Fibroblast of lung (primary cell): ENCODE measurements at places on chromosomes 11 and 22. TPM values are rescaled to one million over a fixed set of nuclear protein-coding genes. Genes with fewer than 3 reads are reported as not detected.

Gene MYOD1
- polyA plus RNA-seq = not detected in 2 replicates

DNA sequence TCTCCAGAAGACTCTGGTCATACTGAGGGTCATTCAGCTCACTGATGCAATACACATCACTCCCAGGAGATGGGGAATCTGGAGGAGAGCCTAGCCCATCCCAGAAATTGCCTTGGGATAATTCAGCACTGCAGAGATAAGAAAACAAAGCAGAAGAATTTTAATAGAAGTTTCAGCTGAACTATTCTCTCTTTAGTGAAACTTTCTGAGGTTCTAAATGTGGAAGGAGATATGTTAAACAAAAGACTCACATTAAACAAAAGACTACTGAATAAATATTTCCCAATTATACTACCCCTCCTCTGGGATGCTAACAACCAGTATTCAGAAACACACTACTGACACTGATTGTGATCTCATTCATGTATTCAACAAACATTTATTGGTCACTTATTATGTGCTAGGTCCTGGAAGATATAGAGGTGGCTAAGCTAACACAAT is 47.8 kb downstream of the C2CD3 start:
- H3K36me3 ChIP-seq = no peaks in the 10 kb centered on the region
- no peak overlapping the region for H3K27ac ChIP-seq
- H3K4me1 ChIP-seq = no peaks in the 10 kb centered on the region
- no peak for DNase-seq

- no peaks in the 10 kb centered on the region for H3K4me1 ChIP-seq
- no peaks in the 10 kb centered on the region for H3K36me3 ChIP-seq
- H3K4me3 ChIP-seq = no peak overlapping the region
- no peaks in the 10 kb centered on the region for H3K27me3 ChIP-seq
These were observed 47.6 kb upstream of the OLFML1 start for GRCh38 chr11:7437696-7438095.

DNA sequence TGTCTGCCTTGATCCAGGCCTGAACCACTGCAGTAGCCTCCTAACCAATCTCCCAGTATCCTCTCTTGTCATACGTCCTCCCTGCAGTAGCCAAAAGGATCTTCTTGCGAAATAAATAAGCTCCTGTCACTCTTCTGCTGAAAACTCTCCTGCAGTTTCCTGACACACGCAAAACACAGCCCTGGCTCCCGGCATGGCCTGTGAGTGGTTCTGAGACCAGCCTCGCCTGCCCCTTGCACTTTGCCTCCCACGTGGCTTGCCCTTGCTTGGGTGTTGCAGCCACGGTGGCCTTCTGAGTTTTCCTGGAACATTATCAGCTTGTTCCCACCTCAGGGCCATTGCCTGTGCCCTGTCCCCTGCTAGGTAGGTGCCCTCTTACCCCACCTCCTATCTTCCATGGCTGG is 7.2 kb downstream of the ZC3H7B start:
- peaks cover 19% of the 10 kb centered on the region for H3K4me1 ChIP-seq
- H3K27me3 ChIP-seq = no peaks in the 10 kb centered on the region
- no peak for DNase-seq
- H3K27ac ChIP-seq = peak overlapping the region; percentile 22
- H3K36me3 ChIP-seq = peaks cover 8% of the 10 kb centered on the region
- H3K4me3 ChIP-seq = no peak overlapping the region

Gene PKDREJ
- polyA plus RNA-seq = 0.01 TPM in 1 of 2 replicates, not detected in the other

Gene OTOG
- not detected in 2 replicates for polyA plus RNA-seq

- no peak for DNase-seq
- H3K27ac ChIP-seq = no peak overlapping the region
- H3K27me3 ChIP-seq = peaks cover 4% of the 10 kb centered on the region
- H3K4me3 ChIP-seq = no peak overlapping the region
These were observed 109.0 kb downstream of the PKNOX2 start for GRCh38 chr11:125273519-125274000.

Gene HEPN1
- polyA plus RNA-seq = not detected in 2 replicates

DNA sequence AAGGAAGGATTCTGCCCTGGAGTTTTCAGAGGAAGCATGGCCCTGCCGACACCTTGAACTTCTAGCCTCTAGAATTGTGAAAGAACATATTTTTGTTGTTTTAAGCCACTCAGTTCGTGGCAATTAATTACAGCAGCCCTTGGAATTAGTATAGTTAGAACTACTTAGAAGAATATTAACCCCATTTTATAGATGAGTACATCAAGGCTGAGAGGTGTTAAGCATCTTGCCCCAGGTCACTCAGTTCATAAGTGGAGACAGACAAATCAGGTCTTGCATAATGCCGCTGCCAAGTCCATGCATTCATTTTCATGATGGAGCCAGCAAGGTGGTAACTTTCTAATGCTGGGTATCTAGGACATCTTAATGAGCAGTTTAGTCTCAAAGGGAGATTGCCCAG is 26.6 kb downstream of the LDLRAD3 start:
- peaks cover 5% of the 10 kb centered on the region for H3K4me1 ChIP-seq
- no peak overlapping the region for H3K27ac ChIP-seq
- H3K27me3 ChIP-seq = no peaks in the 10 kb centered on the region

DNA sequence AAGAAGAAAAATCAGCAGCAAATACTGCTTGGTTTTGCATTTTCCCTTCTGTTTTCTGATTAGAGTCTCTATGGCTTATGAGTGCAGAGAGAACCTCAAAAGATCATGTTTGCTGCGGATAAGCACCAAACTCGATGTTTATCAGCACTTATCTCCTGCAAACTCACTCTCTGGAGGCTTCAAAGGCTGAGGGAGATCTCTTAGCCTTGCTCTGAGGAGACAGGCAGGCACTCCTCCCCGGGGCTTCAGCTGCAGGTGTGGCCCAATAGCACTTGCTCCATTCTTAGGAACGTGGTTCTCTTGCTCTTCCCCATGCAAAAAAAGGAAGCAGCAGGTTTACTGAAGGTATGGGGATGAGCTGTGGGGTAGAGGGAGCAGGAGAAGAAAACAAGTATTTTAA is 45.1 kb downstream of the FLI1 start:
- H3K36me3 ChIP-seq = no peaks in the 10 kb centered on the region
- no peaks in the 10 kb centered on the region for H3K4me1 ChIP-seq

DNA sequence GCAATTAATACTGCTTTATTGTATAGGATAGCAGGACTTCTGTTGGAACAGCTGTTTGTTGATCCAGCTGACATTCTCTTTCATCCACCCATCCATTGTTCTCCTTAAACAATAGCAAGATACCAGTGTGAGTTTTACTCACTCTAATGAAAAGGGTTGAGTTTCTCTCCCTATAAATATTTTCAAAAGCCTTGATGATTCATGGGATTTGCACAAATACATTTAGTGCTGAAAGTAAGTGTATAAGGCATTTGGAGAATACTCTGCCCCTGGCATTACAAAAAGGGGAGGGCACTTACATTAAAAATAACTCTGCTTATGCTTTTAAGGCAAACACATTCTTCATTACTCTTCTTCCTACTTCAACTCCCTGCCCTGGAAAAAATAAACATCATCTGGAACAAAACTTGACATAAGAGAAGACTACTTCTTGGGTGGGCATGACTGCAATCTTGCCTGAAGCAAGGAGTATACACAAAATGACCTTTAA is 634.9 kb downstream of the METTL15 start:
- H3K4me3 ChIP-seq = no peak overlapping the region
- DNase-seq = peak; percentile 31
- H3K27me3 ChIP-seq = no peaks in the 10 kb centered on the region
- H3K36me3 ChIP-seq = no peaks in the 10 kb centered on the region
- H3K4me1 ChIP-seq = no peaks in the 10 kb centered on the region

Gene PANX1
- polyA plus RNA-seq = 34.5 and 51.7 TPM in 2 replicates

- H3K36me3 ChIP-seq = no peaks in the 10 kb centered on the region
- peaks cover 4% of the 10 kb centered on the region for H3K27me3 ChIP-seq
- DNase-seq = no peak
- H3K4me1 ChIP-seq = no peaks in the 10 kb centered on the region
- H3K27ac ChIP-seq = no peak overlapping the region
- H3K4me3 ChIP-seq = no peak overlapping the region
These were observed 33.4 kb upstream of the SORL1 start for GRCh38 chr11:121418625-121419114.

GRCh38 chr11:92308366-92308765 is 83.7 kb downstream of the FAT3 start:
- no peaks in the 10 kb centered on the region for H3K4me1 ChIP-seq
- no peak for DNase-seq
- no peak overlapping the region for H3K4me3 ChIP-seq

GRCh38 chr11:113265362-113265761 is 49.0 kb upstream of the TTC12 start:
- no peaks in the 10 kb centered on the region for H3K36me3 ChIP-seq
- no peak for DNase-seq
- H3K4me1 ChIP-seq = no peaks in the 10 kb centered on the region

GRCh38 chr11:110522471-110522870 is 92.7 kb downstream of the FDX1 start:
- H3K4me3 ChIP-seq = no peak overlapping the region
- no peaks in the 10 kb centered on the region for H3K27me3 ChIP-seq
- H3K27ac ChIP-seq = no peak overlapping the region
- H3K4me1 ChIP-seq = peaks cover 12% of the 10 kb centered on the region

DNA sequence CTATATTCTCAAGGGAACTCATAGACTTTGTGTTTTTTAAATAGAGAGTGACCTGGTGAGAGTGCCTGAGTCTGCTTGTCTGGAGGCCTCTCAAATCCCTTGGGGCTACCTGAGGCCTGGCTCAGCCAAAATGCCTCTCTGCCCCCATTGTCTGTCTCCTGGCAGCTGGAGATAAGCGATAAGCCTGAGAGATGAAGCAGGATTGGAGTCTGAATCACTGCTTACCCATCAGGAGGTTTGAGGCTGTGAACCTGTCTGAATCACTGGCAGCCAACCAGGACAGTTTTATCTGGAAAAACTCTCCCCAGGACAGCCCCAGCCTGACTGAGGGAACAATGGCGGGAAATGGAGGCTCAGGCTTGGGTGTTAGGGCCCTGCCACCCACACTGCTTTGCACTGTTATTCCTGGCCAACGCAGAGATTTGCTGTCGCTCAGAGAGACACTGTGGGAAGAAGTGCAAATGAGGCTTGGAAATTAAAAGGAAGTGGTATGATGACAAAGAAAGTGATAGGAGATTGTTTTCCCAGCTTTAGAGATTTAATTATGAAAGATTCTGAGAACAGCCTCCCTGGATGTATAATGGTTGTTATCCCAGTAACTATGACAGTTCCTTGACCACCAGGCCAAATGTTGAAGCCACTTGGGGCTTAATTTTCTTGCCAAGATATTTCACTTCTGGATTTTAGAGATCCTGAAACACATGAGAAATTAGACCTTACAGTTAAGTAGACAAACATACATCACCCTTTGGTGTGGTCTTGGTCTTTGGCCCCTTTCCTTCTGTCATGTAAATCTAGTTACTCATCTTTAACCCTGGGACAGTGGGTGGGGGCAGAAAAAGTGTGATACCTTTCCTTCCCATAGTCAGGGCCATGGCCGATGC is 102.1 kb downstream of the RASSF10 start:
- no peak overlapping the region for H3K27ac ChIP-seq
- H3K4me3 ChIP-seq = no peak overlapping the region

DNA sequence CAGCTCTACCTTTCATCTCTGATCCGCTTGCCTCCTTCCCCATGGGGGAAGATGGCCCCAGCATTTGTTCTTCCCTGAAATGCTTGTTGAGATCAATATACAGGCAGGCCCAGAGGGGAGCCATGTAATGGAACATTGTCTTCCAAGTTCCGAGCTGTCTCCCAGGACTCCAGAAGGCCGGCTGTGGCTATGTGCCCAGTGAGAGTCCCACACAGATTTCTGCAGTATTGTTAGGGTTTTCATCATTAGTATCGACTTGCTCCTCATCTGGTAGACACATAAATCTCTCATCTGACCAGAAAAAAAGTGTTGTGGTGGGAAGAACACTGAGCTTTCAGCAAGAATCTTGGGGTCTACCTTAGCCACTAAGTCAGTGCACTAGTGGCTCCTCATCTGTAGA is 163.4 kb downstream of the TRIM29 start:
- no peak overlapping the region for H3K27ac ChIP-seq
- no peak for DNase-seq
- H3K4me3 ChIP-seq = no peak overlapping the region
- no peaks in the 10 kb centered on the region for H3K4me1 ChIP-seq
- no peaks in the 10 kb centered on the region for H3K36me3 ChIP-seq

Gene DMC1
- 0.54 and 5.9 TPM in 2 replicates for polyA plus RNA-seq

Gene INSC
- 0.90 and 2.1 TPM in 2 replicates for polyA plus RNA-seq

- no peak overlapping the region for H3K27ac ChIP-seq
- no peaks in the 10 kb centered on the region for H3K4me1 ChIP-seq
- no peak for DNase-seq
- H3K36me3 ChIP-seq = no peaks in the 10 kb centered on the region
These were observed 99.0 kb upstream of the HSD17B12 start for GRCh38 chr11:43581370-43582023.

DNA sequence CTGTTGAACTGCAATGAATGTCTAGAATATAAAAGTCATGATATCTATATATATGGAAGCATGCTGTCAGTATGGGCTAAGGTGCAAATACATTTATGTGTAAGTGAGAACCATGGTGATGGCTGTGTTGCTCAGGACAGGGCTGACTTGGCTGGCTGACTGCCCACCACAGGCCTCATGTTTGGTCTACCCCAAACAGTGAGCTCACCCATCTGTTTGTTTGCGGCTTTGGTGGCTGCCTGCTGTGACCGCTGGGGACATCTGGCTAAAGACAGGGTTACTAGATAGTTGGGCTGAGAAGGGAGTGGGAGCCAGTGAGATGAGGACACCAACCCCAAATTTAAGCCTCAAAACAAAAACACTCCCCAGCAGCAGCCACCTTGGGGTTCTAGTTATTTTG is 6.3 kb downstream of the CD44 start:
- no peak for DNase-seq
- peaks cover 19% of the 10 kb centered on the region for H3K36me3 ChIP-seq
- H3K4me3 ChIP-seq = peak overlapping the region; percentile 18
- peak overlapping the region; percentile 91 for H3K27ac ChIP-seq

Gene CBX7
- 2.8 TPM in 2 replicates for polyA plus RNA-seq

- H3K27me3 ChIP-seq = no peaks in the 10 kb centered on the region
- no peaks in the 10 kb centered on the region for H3K36me3 ChIP-seq
- DNase-seq = peak; percentile 40
These were observed 193.2 kb upstream of the PLET1 start for GRCh38 chr11:112453601-112454577.

Gene ENTHD1
- polyA plus RNA-seq = not detected in 2 replicates

Gene MRGPRE
- not detected in 2 replicates for polyA plus RNA-seq

Gene FGF4
- not detected in 2 replicates for polyA plus RNA-seq

Gene LRFN4
- 3.8 and 5.7 TPM in 2 replicates for polyA plus RNA-seq

Gene BDNF
- 11.2 and 15.0 TPM in 2 replicates for polyA plus RNA-seq

GRCh38 chr11:67022341-67022933 is 497 bp upstream of the SYT12 start:
- H3K4me1 ChIP-seq = no peaks in the 10 kb centered on the region
- no peak overlapping the region for H3K4me3 ChIP-seq
- H3K27me3 ChIP-seq = peaks cover 13% of the 10 kb centered on the region

GRCh38 chr11:134815404-134815803 is 403.4 kb upstream of the B3GAT1 start:
- H3K27ac ChIP-seq = no peak overlapping the region
- DNase-seq = no peak
- H3K4me3 ChIP-seq = no peak overlapping the region
- H3K36me3 ChIP-seq = no peaks in the 10 kb centered on the region
- no peaks in the 10 kb centered on the region for H3K27me3 ChIP-seq
- H3K4me1 ChIP-seq = no peaks in the 10 kb centered on the region

- peaks cover 12% of the 10 kb centered on the region for H3K36me3 ChIP-seq
- peaks cover 23% of the 10 kb centered on the region for H3K4me1 ChIP-seq
- no peaks in the 10 kb centered on the region for H3K27me3 ChIP-seq
These were observed 106.2 kb upstream of the RASSF10 start for GRCh38 chr11:12902791-12903486.

Gene BATF2
- 1.0 and 1.5 TPM in 2 replicates for polyA plus RNA-seq

GRCh38 chr11:126268361-126268707 is 361 bp downstream of the SRPRA start:
- no peaks in the 10 kb centered on the region for H3K27me3 ChIP-seq
- H3K4me1 ChIP-seq = peaks cover 2% of the 10 kb centered on the region
- no peak for DNase-seq
- peak overlapping the region; percentile 90 for H3K27ac ChIP-seq
- peaks cover 35% of the 10 kb centered on the region for H3K36me3 ChIP-seq
